Mesenchymal stem cell (in vitro differentiated cells and primary cell): ENCODE measurements at places on chromosomes 3 and 15.

- no peak for DNase-seq
Observed at GRCh38 chr3:159144891-159145290, 343.0 kb downstream of the MFSD1 start.

GRCh38 chr3:51896607-51897305 lies 6.4 kb downstream of the IQCF1 start:
- DNase-seq: no peak

GRCh38 chr3:1010228-1010627 lies 82.6 kb upstream of the CNTN6 start:
- no peak for DNase-seq

- no peak for DNase-seq
Observed at GRCh38 chr3:25903371-25904129, 113.7 kb downstream of the OXSM start.

GRCh38 chr3:22886439-22887068 lies 316.6 kb upstream of the UBE2E2 start:
- no peak for DNase-seq

DNA sequence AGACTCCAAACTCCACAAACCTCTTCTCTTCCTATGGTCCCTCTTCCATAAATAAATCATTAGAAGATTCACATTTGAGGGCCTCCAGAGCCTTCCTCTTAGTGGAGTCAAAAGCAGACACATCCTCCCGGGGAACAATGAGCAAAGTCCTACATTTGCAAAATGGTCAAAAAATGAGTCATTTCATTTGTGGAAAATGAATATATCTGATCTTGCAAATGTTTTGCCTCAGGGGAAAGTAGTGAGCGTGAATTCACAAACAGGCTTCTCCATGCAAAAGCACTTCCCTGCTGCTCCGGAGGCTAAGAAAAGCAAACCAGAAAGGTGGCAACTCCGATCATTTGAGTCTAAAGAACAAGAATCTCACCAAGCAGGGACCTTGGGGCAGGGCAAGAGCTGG lies 86.7 kb upstream of the IQSEC1 start:
- no peak for DNase-seq

GRCh38 chr15:28252831-28253230 lies 69.1 kb downstream of the HERC2 start:
- DNase-seq: no peak

- no peak for DNase-seq
Observed at GRCh38 chr15:64552281-64552948, 92.0 kb downstream of the ZNF609 start.

- DNase-seq: no peak
Observed at GRCh38 chr3:87088993-87089841, 98.3 kb upstream of the VGLL3 start.

GRCh38 chr3:130991126-130991525 lies 35.5 kb downstream of the ASTE1 start:
- no peak for DNase-seq

DNA sequence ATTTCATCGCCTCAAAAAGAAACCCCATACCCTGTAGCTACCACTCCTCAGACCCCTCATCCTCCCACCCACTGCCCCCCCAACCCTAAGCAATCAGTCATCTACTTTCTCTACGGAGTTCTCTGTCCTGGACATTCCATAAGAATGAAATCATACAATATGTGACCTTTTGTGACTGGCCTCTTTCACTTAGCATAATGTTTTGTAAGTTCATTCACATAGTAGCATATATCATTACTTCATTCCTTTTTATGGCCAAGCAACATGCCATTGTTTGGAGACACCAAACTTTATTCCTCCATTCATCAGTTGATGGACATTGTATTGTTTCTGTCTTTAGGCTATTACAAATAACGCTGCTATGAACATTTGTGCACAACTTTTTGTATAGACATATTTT lies 64.2 kb downstream of the TNIK start:
- peak; percentile 34 for DNase-seq

DNA sequence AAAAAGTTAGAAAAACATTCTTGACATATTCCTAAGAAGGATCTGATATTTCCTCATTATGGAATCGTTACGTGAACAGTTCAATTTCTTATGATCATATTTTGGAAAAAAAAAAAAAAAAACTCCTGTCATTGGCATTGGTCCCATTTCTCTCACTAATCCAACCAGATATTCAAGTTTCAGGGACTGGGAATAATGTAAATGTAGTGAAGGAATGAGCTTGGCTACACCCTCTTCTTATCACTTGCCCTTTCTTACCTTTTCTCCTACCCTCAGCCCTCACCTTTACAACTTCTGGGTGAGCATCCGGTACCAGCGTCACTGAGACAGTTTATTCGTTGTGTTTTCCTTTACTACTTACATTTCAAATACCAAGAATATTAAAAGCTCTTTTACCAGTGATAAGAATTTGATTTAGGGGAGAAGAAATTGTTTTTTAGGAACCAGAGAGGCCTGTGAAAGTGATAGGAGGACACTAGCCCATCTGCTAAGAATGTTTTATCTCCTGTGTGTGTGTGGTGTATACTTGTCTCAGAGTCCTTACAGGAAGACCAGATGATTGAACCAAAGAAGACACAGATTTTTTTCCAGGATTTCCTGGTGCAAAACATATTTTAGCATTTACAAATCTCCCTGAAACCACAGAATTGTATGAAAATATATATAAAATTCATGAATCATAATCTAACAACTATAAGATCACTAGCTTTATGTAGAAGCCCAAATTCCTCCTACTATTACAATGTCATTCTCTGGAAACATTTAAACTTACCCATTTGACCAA lies 946.7 kb downstream of the ZPLD1 start:
- DNase-seq: no peak

DNA sequence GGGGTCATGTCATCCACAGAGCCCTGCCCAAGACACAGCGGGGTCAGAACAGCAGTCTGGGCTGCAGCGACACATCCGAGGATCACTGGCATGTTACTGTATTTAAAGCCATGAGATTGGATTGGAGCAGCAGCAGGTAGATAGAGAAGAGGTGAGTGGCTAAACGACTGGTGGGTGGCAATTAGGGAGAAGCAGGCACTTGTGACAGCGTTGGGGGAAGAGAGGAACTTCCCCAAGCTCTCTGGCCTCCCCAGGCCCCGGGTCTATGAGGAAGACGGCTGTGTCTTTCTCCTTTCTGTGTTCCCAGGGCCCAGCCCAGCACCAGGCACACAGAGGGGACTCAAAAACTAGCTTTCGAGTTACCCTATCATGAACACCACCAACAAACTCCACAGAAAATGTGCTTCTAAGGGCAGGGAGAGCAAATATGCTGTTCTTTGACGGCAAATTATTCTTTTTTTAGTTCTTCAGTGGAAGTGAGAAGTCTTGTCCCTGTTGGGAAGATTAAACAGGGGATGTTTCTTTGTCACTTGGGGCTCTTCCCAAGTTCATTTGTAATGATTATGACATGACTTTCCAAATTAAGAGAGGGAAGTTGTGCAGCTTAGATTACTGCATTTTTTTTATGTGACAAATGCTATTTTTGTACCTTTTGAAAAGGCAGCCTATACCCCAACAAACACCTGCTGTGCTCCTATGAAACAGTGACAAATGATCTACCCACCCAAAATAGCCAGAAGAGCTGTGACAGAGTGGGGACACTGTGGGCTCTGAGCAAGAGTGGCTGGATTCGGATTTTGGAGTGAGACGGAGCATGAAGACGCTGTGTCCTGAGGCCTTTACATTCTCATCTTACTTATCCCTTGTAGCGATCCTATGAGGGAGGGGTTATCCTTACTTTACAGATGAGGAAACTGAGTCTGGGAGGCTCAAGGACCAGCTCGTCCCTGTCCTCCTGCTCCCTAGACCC lies 7.2 kb upstream of the SYNM start:
- DNase-seq: no peak

DNA sequence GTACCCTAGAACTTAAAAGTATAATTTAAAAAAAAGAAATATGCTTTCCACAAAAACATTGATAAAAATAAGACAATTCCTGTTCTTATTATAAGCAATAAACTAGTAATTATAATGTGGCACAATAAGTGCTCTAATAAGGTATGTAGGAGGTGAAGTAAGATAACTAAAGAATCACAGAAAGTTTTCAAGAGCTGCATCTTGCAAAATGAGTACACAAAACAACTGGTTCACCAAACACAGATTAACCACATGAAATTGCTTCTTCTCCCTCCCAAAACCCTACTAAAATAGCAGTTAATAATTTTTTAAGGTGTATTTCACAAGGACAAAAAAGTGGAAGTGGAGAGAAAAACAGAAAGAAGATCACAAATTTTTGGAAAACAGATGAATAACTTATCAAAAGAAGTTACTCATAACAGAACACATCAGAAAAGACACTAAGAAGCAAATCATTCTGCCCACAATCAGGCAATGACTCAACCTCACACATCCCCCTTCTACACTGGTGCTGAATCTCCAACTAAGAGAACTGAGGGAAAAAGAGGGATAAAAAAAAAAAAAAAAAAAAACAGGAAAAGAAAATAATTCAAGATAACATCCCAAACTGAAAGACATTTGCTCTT lies 64.2 kb downstream of the TBC1D5 start:
- peak; percentile 39 for DNase-seq

DNA sequence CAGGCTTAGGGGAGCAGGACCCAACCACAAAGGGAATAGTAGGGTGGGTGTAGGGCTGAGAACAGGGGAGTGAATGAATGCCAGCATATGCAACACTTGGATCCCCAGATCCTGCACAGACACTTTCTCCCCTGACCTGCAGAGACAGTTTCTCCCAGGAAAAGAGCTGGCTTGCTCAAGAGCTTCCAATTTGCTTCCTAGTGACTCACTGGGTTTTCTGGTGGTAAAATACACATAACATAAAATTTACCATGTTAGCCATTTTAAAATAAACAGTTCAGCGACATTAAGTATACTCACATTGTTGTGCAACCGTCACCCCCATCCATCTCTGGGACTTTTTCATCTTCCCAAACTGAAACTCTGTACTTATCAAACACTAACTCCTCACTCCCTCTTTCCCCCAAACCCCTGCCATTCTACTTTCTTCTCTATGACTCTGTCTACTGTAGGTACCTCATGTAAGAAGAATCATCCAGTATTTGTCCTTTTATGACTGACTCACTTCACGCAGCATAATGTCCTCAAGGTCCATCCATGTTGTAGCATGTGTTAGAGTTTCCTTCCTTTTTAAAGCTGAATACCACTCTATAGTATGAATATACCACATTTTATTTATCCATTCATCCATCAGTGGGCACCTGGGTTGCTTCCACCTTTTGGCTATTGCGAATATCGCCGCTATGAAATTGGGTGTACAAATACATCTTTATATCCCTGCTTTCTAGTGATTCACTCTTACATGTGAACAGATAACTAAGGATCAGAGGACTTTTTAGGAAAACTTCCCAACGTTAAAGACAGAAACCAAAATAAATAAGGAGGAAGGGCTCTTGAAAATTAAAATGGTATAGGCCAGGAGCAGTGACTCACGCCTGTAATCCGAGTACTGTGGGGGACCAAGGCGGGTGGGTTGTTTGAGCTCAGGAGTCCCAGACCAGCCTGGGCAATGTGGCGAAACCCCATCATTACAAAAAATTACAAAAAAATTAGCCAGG lies 95.6 kb upstream of the TJP1 start:
- DNase-seq: peak; percentile 85

GRCh38 chr3:35658686-35659085 lies 19.4 kb downstream of the ARPP21 start:
- DNase-seq: no peak

- no peak for DNase-seq
Observed at GRCh38 chr3:141812586-141812985, 49.4 kb downstream of the GRK7 start.

DNA sequence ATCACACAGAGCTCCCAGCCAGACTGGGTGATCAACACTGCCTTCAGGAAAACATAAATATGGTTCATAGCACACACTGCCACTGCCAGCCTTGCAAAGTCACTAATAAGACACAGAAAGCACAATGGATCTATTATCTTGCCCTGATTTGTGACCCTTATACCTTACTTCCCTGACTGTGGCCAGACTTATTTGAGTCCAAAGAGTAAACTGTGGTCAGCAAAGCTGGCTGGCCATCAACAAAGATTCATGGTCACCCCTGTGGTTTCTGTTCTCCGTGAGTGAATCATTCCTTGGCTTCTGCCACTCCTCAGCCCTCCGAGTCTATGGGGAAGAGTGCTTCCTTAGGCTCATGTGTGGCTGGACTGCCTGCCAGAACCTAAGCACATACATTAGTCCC lies 437.7 kb downstream of the RAP2B start:
- peak; percentile 87 for DNase-seq

GRCh38 chr3:29683018-29683993 lies 402.4 kb downstream of the RBMS3 start:
- DNase-seq: peak; percentile 71

GRCh38 chr3:98328933-98329332 lies 24.7 kb upstream of the OR5K4 start:
- no peak for DNase-seq

- peak; percentile 62 for DNase-seq
Observed at GRCh38 chr3:99637016-99637367, 1.4 kb upstream of the COL8A1 start.

GRCh38 chr3:134083008-134083407 lies 53.3 kb upstream of the SLCO2A1 start:
- no peak for DNase-seq

DNA sequence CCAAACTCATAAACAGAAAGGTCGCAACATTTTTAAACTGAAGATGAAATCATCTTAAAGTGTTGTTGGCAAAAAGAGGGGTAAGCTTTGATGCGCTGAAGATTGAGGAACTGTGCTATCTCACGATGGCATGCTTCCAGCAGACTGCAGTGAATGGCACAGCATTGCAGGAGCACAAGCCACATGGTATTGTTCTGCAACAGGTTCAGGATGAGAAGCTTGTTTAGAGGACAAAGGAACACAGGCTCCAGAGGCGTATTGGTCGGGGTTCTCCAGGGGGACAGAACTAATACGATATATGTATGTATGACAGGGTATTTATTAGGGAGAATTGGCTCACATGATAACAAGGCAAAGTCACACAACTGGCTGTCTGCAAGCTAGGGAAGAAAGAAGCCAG lies 13.8 kb upstream of the PLD1 start:
- DNase-seq: no peak

GRCh38 chr3:37559461-37559860 lies 302.2 kb upstream of the CTDSPL start:
- no peak for DNase-seq

DNA sequence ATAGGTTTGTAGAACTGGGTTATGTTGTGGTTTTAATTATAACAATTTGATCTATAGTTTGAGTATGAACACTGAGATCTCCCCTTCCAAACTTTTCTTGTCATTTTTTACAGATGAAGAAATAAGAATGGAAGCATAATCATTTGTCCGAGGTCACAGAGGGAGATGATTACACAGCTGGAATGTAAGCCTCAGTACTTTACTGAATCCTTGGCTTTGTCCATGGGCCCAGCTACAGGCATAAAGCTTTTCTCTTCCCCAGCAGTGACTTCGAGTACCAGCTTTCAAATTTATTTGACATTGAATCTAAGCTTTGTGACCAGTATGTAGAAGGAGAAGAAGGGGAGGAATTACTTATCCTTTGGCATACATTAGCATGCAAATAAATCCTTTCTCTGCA lies 80.9 kb upstream of the DCBLD2 start:
- no peak for DNase-seq

- no peak for DNase-seq
Observed at GRCh38 chr3:151499168-151499567, 38.3 kb upstream of the IGSF10 start.
